G401 (cell line): ENCODE measurements at places on chromosomes 4 and X. TPM values are rescaled to one million over a fixed set of nuclear protein-coding genes. Genes with fewer than 3 reads are reported as not detected.

FRAS1 gene
- total RNA-seq: not detected in 2 replicates

EGF gene
- total RNA-seq: not detected in 2 replicates

JAKMIP1 gene
- not detected in 2 replicates for total RNA-seq

IL13RA2 gene
- total RNA-seq: 1.5 and 2.0 TPM in 2 replicates

XAGE2 gene
- total RNA-seq: not detected in 2 replicates

USP27X gene
- 0.44 and 1.4 TPM in 2 replicates for total RNA-seq

BMP3 gene
- not detected in 2 replicates for total RNA-seq

EXOC1 gene
- 29.7 and 43.6 TPM in 2 replicates for total RNA-seq

GRCh38 chr4:188139671-188140070 lies 430 bp downstream of the TRIML1 start:
- no peak for DNase-seq

DNA sequence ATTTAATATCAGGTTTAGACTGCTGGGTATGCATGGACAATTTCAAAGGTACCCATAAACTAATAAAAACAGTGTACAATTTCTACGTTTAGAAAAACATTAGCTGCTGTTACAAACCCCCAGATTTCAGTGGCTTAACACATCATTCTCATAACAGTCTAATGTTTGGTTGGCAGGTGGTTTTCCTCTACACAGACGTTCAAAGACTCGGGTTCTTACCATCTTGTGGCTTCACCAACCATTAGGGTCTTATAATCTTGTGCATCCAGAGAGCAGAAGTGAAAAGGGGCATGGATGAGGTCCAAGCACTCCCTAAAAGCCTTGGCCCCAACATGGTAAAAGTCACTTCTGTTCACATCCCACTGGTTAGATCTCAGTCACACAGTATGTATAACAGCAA lies 71.6 kb downstream of the SH3RF1 start:
- no peak for DNase-seq

- DNase-seq: peak; percentile 24
Measured at GRCh38 chr4:112818594-112818965, 181.6 kb downstream of the LARP7 start.

- no peak for DNase-seq
Measured at GRCh38 chrX:75051047-75051446, 105.0 kb downstream of the ABCB7 start.

DNA sequence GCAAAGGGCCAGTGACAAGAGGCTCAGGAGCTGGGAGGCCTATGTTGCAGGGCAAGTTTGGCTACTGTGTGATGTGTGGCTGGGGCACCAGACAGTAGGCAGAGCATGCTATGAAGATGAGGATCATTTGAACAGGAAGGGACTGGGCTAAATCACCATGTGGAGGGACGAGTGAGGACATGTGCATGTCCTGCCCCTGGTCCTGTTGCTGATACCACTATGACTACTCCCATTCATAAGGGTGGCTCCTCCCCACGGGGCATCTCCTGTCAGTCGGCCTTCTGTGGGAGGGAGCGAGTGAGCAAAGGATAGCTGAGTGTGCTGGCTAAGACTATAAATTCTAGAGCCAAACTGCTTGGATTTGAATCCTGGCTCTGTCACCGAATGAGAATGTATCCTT lies 139.2 kb downstream of the TMEM164 start:
- no peak for DNase-seq

DNA sequence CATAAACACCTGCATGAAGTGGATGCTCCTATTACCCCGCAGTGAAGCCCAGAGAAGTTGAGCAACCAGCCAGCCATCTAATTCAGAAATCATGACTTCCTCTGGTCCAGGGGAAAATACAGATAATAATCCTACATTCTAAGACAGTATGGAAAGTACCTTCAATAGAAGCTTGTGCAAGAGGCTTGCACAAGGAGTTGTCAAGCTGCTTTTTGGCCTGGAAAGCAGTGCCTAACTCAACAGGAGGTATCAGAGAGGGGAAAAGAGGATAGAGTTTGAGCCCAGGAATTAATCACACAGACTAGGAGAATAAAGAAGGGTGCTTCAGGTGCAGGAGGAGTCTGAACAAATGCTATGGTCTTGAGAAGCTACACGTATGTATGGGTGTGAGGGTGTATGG lies 26.7 kb downstream of the TMEM192 start:
- DNase-seq: no peak

- DNase-seq: no peak
Measured at GRCh38 chr4:8593264-8594096, 915 bp downstream of the CPZ start.

- DNase-seq: no peak
Measured at GRCh38 chr4:54165438-54165837, 63.7 kb upstream of the PDGFRA start.

GRCh38 chr4:126611900-126612299 lies 1020.9 kb upstream of the INTU start:
- no peak for DNase-seq

- DNase-seq: no peak
Measured at GRCh38 chr4:1763070-1763549, 30.0 kb upstream of the FGFR3 start.

DNA sequence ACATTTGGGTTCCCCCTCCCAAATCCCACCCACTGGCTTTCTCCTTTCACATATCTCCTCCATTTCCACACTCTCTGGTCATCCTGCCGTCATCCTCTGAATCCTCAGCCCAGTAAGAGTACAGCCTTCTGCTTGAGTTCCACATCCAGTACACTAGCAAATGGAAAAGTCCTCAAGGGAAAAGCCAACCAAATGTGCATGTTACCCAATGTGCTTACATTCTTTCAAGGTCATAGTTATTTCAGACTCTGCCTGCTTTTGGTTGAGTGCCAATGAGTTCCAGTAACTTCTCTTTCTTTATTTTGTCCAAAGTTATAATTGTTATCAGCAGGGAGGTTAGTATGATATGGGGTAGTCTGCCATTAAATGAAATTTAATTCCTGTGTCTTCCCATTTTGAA lies 78.1 kb downstream of the SRPX start:
- DNase-seq: no peak

GRCh38 chr4:56606385-56606784 lies 74.7 kb downstream of the HOPX start:
- no peak for DNase-seq

- DNase-seq: peak; percentile 4
Measured at GRCh38 chrX:17629519-17629918, 107.8 kb upstream of the SCML1 start.

DNA sequence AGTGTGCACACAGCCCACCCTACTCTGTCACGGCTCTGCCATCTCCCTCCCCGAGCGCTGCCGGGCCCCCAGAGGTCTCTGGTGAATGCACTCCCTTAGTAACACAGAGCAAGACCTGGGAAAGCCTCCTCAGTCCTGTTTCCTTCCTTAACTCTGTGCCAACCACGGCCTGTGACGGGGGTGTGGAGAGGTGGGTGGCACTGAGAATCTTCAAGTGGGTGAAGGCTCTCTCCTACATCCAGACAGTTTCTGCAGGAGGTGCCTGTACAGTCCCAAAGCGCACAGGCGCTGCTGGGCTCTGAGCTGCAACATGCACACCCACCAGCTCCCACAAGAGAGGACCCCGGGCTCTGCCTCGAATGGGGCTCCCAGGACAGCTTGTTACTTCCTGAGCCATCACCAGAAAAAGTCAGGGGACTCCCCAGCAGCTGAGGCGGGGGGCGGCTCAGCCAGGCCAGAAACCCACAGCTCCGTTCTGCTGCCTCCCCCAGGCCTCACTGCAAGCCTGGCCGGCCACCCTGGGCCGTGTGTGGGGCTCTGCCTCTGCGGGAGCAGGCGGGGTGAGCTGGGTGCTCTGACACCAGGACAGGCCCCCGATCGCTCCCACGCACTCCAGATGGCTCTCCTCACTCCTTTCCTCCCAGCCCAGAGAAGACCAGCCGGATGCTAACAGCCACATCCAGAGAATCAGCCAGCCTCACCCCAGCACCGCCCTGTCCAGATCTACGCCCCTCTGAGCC lies 29.7 kb downstream of the FAM53A start:
- DNase-seq: no peak

DNA sequence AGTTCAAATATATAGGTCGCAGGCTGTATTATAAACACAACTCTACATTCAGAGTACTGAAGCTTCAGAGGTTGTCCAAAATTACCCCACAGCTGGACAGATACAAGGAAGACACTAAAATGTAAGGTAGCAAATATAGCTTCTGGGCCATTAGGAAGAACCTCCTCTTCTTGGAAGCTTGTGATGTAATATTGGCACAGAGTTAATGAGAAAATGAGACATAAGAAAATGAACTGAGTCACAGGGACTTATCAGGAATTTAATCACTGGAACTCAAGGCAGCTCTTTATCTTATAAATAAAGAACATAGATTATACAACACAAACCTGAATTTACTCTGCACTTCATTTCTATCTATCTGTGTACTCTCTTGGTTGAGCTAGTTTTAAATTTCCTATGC lies 344.7 kb downstream of the PCDH10 start:
- no peak for DNase-seq

GRCh38 chrX:137342969-137343368 lies 223.0 kb upstream of the ZIC3 start:
- peak; percentile 51 for DNase-seq

GRCh38 chrX:115892056-115892708 lies 278.4 kb upstream of the AGTR2 start:
- DNase-seq: peak; percentile 45

DNA sequence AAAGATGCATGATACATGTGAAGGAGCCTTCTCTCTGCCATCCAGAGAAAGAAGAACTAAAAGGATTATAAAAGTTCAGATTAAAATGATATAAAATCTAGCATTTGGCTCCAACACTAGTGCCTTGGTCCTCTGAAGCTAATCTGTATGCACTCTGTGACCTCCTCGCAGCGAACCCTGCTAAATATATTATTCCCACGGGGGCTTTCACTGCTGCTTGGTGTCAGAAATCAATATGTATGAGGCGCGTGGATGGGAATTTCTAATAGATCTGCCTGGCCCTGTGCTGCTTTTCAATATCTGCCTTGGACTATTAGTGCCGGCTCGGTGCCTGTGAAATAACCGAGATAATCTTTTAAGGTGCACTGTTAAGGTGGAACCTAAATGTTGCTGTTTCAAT lies 69.7 kb downstream of the CXXC4 start:
- DNase-seq: peak; percentile 29

GRCh38 chrX:12425496-12425895 lies 287.2 kb downstream of the FRMPD4 start:
- no peak for DNase-seq

GRCh38 chr4:133638751-133639150 lies 489.7 kb downstream of the PCDH10 start:
- no peak for DNase-seq

DNA sequence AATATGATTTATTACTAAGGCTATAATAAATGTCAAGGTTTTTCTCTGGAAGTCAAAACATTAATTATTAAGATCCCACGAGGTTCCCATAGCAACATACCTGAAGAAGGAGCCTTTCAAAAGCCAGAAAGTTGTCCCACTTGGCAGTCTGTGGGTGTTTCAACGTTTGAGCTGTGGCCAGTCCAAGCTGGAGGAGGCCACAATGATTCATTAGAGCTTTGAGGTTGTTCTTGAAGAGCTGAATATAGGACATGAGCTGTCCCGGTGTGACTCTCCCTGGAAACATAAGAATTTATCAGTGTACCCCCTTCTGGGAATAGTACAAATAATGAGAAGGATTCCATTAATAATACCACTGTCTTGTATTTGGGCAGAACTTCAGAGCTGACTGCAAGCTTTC lies 92.1 kb downstream of the SCFD2 start:
- DNase-seq: peak; percentile 5

- no peak for DNase-seq
Measured at GRCh38 chr4:76556452-76556851, 121.4 kb downstream of the SHROOM3 start.
